Activated CD4-positive, alpha-beta memory T cell treated with anti-CD3 and anti-CD28 coated beads, Interleukin-2, amount 10 ng/mL, durations not matched to agents 7 days and 5 days (primary cell): ENCODE measurements at places on chromosomes 11 and 22. TPM values are rescaled to one million over a fixed set of nuclear protein-coding genes. Genes with fewer than 3 reads are reported as not detected.

GRCh38 chr22:23117891-23118646, 23.7 kb downstream of the RSPH14 start:
- DNase-seq, result no peak

- DNase-seq, result no peak
These were observed 44.7 kb upstream of the CAPRIN1 start for GRCh38 chr11:34006876-34007275.

DNA sequence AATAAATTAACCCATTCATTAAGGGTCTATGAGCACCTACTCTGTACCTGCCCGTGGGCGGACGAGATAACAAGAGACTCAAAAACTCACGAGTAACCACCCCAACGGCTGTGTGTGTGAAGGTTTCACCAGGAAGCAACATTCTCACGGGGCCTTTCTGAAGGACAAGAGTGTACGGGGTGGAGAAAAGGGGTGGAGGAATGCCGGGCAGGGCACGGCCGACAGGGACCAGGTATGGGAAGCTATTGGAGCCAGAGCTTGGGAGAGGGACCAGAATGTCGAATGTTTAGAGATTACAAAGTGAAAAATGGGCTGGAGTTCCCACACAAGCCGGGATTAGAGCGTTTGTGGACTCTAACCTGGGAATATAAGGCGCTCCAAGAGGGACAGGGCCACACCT, 1.6 kb downstream of the KMT5B start:
- DNase-seq, result no peak

GRCh38 chr11:1983601-1983961, 14.1 kb downstream of the H19 start:
- no peak for DNase-seq

DNA sequence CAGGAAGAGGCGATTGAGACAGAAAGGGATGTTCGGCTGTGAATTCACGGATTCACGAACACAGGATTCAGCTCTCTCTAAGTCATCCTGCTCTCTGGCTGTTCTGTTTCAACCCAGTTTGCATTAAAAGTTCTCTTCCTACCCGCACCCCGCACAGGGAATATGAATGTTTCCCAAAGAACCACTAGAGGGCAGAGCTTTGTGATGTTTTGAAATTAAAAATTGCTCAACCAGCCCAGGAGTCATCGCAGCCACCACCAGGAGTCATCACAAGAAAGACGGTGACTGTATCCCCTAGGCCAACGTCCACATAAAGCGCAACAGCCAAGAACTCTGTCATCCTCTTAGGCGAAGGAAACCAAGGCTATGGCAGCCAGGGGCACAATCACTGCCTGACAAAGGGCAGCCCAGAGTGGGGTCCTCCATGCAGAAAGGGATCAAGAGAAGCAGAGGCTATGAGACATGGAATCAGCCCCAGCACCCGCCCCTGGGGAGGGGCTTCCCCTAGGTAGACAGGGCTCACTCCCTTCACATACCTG, 122.4 kb downstream of the WT1 start:
- peak; percentile 18 for DNase-seq

- DNase-seq, result no peak
These were observed 14.6 kb downstream of the MRGPRF start for GRCh38 chr11:68998390-68998911.

DNA sequence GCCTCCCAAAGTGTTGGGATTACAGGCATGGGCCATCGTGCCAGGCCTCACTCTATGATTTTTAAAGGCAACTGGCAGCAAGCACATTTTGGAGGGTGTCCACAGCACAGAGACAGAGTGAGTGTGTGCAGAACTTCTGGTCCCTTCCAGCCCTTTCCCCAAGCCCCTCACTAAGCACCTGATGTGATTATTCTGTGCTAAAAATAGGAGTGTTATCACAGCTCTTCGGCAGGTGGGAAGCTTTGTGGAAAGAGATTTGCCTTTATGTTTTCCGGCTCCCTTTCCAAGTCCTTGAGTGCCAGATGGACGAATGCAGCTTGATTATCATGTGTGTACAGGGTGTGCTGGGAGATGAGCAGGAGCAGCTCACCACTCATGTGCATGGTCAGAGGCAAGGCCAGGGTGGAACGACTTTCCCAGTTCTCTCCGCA, 310.8 kb downstream of the DDX10 start:
- no peak for DNase-seq

DNA sequence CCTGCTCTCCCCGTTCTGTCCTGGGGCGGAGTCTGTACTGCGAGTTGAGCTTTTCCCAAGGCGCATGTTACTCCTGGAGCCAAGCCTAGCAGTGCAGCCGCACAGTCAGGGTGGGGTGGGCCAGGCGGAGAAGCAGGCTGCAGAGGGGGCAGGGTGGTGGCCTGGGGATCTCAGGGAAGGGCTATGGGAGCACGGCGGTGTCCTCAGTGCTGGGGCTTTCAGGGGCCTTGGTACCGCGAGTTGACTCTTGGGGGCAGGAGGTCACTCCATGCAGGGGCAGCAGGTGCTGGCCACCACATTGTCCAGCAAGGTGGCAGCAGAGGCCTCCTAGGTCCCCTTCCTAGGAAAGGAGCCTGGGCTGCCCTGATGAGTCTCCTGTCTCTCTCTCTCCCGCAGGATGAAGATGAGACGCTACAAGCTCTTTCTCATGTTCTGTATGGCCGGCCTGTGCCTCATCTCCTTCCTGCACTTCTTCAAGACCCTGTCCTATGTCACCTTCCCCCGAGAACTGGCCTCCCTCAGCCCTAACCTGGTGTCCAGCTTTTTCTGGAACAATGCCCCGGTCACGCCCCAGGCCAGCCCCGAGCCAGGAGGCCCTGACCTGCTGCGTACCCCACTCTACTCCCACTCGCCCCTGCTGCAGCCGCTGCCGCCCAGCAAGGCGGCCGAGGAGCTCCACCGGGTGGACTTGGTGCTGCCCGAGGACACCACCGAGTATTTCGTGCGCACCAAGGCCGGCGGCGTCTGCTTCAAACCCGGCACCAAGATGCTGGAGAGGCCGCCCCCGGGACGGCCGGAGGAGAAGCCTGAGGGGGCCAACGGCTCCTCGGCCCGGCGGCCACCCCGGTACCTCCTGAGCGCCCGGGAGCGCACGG, 14.9 kb upstream of the MIEF1 start:
- no peak for DNase-seq

DNA sequence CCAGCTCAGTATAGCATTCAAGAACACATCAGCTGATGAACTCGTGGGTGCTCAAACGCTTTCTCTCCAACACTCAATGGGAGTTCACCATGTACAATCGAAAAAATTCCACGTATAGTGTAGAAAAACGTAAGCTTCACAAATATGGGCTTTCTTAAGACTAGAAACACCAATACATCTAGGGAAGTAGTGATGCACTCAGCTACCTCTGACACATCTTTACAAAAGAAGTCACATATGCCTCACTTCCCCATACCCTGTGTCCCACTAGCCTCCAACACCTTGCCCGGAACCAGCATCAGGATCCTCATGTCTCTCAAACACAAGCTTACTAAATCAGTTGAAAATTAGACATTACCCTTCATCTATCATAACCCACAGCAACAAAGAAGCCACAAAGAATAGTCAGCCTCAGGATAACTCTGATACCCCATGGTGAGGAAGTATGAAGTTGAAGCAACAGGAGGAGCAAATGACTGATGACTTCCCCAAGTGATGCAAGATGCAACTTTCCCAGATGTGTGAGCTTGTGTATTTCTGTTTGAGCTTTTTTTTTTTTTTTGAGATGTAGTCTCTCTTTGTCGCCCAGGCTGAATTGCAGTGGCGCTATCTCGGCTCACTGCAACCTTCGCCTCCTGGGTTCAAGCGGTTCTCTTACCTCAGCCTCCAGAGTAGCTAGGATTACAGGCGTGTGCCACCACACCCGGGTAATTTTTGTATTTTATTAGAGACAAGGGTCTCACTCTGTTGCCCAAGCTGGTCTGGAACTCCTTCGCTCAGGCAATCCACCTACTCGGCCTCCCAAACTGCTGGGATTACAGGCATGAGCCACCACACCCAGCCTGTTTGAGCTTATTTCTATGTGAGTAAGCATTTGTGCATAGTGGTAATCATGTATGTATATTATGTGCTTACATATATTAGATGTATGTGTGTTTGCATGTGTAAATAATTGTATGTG, 8.5 kb upstream of the DENND5A start:
- DNase-seq, result no peak

DNA sequence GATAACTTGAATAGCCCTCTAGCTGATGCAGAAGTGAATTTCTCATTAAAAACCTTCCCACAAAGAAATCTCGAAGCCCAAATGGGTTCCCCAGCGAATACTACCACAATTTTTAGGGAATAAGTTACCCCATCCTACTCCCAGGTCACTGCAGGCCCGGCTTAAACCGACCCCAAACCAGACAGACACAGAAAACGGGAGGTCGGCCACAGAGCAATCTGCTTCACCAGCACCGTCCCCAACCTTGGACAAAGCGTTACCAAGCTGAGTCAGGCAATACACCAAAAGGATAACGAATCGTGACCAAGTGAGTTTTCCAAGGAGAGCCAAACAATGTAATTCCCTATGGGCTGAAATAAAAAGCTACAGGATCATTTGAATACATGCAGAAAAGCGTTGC, 575 bp upstream of the MOV10L1 start:
- DNase-seq, result no peak

- peak; percentile 32 for DNase-seq
These were observed 8.6 kb downstream of the SNAP29 start for GRCh38 chr22:20867179-20868024.

GRCh38 chr11:87223816-87224215, 186.1 kb downstream of the TMEM135 start:
- DNase-seq, result no peak

GRCh38 chr11:81870815-81871214, 862.8 kb downstream of the FAM181B start:
- DNase-seq, result no peak

GRCh38 chr11:19196432-19196831, 5.4 kb downstream of the CSRP3 start:
- DNase-seq, result no peak

GRCh38 chr11:111225881-111226280, 19.6 kb upstream of the POU2AF2 start:
- DNase-seq, result no peak

GRCh38 chr11:119672597-119672996, 56.4 kb downstream of the NECTIN1 start:
- no peak for DNase-seq

DNA sequence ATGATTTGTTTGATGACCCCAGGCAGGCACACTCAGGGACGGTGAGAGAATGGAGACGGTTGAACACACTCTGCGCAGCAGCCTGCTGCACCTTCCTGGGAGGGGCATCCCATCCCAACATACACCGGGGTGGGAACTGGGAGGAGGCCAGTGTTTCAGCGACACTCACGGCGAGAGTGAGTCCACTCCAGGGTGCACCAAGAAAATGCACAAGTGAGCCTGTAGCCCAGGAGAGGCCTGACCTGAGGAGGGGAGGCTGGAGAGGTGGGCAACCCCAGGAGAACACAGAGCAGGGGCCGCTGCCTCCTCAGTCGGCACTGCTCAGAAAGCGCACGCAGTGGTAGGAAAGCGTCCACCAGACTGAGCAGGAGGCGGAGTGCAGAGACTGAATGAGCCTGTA, 54.5 kb downstream of the IGF2 start:
- DNase-seq, result peak; percentile 11

GRCh38 chr11:130211781-130212401, 52.3 kb downstream of the ST14 start:
- peak; percentile 12 for DNase-seq

DNA sequence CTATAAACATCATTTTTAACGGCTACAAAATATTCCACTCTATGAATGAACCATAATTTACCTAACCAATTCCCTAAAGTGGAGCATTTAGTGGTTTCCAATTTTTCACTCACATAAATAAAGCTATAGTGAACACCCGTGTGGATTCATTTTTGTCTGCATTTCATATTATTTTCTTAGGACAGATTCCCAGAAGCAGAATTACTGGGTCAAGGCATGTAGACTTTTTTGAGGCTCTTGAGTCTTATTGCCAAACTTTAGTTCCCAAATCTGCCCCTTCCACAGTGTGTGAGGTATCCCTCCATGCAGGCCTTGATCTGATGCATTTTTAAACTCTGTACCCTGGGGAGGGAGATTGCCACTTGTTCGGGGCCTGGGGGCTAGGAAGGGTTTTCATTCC, 198.2 kb downstream of the TENM4 start:
- DNase-seq, result no peak

DNA sequence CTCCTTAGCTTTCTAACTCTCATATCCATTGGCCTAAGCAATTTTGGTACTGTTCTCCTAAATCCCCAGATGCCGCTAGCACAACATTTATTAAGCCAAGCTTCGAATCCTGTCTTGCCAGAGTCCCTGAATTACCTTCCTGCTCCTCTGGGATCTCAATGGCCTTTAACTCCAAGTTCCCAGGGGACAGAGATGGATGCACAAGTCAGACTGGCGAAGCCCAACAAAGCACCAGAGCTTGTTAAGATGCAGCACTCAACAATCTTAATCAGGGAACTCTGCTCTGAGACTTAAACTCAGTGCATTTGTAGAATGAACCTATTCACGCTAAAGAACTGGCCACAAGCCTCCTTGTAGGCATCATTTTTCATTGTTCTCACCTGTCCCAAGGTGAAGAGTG, 9.4 kb downstream of the GALNT18 start:
- DNase-seq, result no peak

- no peak for DNase-seq
These were observed 48.2 kb downstream of the RTN4R start for GRCh38 chr22:20219667-20220628.

DNA sequence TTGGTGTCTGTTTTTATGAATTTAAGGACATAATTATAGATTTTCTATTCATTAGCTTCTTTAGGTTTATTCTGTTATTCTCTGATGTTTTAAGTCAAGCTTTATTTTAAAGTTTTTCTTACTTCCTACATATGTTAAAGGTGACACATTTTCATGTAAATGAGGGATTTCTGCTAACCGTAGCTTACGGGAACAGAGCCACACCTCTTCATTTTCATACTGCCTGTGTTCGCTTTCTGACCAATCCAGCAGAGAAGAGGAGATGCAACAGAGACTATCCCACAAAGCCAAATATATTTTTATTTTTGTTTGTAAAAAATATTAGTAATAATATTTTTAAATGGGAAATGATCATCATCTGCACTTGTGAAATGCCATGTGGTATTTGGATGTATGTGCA, 774.1 kb downstream of the BRD1 start:
- no peak for DNase-seq

GRCh38 chr11:102396708-102397563, 49.9 kb downstream of the BIRC2 start:
- no peak for DNase-seq

Gene TIGD3
- 0.58 TPM for total RNA-seq

Gene C11orf58
- 113 TPM for total RNA-seq

Gene PLAAT5
- total RNA-seq, result not detected

Gene SCUBE1
- 0.20 TPM for total RNA-seq

Gene ABTB2
- total RNA-seq, result 2.7 TPM

Gene BTG4
- total RNA-seq, result not detected

Gene OR6T1
- not detected for total RNA-seq

Gene RBM4B
- total RNA-seq, result 19.6 TPM

Gene LRRN4CL
- total RNA-seq, result 0.18 TPM

Gene TIMM10
- 82.4 TPM for total RNA-seq

Gene MMP27
- total RNA-seq, result not detected

Gene KCTD14
- total RNA-seq, result 0.15 TPM

Gene BANF1
- total RNA-seq, result 191 TPM

Gene USP35
- total RNA-seq, result 12.1 TPM

Gene ACTN3
- total RNA-seq, result 0.30 TPM

Gene MN1
- 0.35 TPM for total RNA-seq

Gene CCND1
- total RNA-seq, result 0.08 TPM
